ENCODE measurements at places on chromosomes 7 and 10.

DNA sequence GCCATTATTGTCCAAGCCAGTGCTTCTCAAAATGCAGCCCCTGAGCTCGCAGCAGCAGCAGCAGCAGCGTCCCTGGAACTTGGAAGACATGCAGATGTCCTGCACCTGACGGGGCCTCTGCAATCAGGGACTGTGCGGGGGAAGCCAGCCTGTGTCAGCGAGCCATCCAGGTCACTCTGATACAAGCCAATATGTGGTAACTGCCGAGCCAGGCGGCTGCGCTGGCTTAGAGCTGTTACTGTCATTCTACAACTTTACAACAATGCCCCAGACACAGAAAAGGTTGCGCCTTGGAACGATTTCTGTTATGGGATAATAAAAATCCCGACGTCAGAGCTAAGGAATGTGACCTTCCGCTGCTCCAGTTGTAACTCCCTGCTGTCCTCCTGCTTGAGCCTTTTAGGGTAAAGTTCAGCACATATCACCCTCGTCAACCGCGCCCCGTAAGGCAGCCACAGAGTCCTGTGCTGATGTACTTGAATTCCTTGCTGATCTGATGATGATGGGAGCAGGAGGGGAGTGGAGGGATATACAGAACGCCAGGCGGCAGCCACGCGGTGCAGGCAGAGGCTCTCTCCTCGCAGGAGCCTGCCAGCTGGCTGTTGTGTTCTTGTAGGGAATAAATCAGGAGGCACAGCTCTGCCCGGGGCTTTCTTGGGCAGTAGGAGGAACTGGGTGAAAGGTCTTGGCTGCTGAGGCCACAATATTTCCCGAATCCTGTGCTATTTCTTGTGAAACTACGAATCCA lies 20.0 kb upstream of the CRYGN start:
- DNase-seq = no peak

GRCh38 chr7:79377097-79377496 lies 76.4 kb downstream of the MAGI2 start:
- DNase-seq = no peak

- no peak for DNase-seq
Measured at GRCh38 chr7:151454305-151454704, 14.4 kb upstream of the CRYGN start.

DNA sequence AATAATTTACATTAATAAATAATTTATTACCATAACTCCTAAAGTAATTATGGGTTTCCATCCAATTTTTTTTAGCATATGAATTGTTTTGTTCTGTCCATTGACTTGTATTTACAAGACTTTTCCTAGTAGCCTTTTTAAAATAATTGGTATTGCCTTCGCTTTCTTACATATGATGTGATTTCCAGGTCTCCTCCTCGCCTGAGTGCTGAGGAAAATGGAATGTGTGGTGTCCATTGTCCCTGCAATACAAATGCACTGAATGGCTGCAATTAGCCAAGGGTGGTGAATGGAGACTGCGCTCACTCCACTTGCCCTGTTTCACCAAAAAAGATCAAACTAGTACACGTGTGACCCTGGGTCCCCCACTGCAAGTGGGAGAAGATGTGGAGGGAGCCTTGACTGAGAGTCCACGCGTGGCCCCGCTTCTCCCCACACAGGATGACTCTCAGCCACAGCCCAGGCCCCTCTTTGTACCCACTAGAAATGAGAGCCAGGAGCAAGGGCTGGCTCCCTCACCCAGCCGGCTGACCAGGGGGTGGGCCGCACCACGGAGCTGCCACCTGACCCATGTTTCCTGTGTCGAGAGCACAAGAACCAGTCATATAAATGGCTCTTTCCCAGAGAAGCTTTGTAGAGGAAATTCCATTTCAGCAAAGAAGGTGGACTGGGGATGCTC lies 52.6 kb downstream of the FAM53B start:
- DNase-seq = no peak

- no peak for DNase-seq
Measured at GRCh38 chr10:124079864-124080263, 13.5 kb downstream of the CHST15 start.

DNA sequence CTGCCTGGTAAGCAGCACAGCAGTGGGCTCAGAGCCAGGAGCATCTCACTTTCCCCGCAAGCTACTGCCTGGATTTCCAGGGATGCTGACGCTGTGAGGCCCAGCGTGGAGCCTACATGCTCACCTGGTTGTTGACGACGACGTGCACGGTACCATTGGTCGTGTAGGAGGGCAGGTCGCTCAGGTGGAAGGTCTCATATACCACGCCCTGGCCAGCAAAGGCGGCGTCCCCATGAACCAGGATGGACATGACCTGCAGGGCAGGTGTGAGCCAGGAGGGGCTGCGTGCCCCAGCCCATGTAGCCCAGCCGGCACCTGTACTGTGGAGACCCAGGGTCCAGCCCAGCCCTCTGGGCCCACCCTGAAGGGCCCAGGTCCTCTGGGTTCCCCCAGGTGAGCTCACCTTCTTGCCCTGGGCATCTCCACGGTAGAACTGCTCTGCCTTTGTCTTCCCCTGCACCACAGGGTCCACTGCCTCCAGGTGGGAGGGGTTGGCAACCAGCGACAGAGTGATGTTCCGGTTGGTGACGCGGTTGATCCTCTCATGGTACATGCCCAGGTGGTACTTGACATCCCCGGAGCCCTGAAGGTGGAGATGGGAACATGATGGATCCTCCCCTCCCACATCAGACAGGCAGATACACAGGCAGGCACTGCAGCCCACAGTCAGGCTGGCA lies 15.4 kb downstream of the OGDHL start:
- no peak for DNase-seq

DNA sequence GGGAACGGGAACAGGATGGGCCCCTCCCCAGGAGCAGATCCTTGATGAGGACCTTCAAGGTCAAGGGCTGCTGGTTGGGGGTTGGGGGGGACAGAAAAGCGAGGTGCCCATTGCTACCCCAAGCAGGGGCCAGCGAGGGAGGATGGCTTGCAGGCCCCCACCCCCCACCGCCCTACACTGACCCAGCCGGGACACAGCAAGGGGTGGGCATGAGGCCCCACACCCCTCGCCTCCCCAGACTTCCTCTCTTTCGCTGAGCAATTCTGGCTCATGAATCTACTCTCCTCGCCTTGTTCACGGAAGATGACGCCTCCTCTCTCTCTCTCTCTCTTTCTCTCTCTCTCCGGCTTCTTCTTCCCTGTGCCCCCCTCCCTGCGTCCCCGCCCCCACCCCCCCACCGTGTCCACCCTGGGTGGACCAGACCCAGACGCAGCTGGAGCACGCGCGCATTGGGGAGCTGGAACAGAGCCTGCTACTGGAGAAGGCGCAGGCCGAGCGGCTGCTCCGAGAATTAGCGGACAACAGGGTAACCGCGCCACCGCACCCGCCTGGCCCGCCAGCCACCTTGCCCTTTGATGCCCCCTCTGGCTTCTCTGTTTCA lies 81.1 kb upstream of the GTF2IRD1 start:
- no peak for DNase-seq

DNA sequence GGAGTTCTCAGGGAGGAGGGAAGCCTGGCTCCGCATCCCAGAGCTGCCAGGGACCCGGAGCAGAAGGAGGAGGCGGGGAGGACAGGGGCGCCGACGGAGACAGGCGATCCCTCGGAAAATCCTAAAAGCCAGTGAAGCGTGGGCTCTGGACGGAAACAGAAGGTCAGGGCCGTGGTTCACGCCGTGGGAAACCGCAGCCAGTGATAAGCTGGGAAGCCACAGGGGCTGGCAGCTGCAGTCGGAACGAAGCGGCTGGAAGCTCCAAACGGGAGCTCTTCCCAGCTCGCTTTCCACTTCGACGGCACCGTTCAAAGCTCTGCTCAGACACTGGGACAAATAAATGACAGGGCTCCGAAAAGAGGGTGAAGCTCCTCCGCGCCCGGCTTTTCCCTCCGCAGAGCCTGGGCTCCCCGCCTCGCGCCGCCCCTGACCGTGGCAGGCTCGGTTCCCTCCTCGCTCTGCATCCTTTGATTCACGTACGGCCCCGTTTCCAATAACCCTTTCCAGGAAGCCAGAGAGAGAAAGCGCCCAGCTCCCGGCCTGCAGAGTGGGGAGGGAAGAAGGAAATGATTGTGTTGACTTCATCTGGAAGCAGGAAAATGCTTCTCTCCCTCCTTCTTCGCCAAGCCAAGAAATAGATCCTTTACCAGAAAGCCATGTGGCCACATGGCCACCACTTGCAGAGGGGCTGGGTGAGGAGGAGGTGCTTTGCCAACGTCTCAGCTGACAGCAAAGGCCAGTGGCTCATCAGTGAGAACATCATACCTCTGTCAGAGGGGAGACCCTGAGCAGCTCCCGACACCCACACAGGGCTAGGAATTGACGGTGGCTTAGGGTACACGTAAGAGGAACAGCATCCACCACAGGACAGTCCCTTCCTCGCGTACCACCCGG lies 57.4 kb downstream of the ADRB1 start:
- DNase-seq = no peak

DNA sequence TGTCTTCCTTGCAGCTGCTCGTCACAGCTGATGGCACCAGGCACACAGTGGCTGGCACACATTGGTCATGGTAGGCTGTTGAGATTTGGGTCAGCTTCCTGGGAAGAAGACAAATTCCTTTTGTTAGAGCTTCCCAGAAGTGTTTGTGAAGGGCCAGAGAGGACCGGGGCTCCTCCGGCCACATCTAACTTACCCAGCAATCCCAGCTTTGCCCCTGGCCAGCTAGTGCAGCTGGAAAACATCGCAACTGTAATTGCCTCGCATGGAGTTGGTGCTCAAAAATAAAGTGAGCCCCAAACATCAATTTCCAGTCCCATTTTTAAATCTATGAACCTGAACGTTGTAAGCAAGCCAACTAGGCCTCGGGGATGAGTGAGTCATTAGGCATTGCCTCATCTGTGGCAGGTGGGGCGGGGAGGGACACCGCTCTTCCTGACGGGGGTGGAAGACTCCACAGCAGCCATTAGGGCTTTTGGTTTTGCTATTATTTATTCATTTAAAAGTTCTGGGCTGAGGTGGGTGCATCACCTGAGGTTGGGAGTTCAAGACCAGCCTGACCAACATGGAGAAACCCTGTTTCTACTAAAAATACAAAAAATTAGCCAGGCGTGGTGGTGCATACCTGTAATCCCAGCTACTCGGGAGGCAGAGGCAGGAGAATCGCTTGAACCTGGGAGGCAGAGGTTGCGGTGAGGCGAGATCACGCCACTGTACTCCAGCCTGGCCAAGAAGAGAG lies 12.4 kb downstream of the CPA5 start:
- DNase-seq = no peak

- DNase-seq = no peak
Measured at GRCh38 chr10:52210161-52210560, 103.9 kb upstream of the DKK1 start.

GRCh38 chr10:102140913-102141540 lies 8.2 kb downstream of the PPRC1 start:
- no peak for DNase-seq

DNA sequence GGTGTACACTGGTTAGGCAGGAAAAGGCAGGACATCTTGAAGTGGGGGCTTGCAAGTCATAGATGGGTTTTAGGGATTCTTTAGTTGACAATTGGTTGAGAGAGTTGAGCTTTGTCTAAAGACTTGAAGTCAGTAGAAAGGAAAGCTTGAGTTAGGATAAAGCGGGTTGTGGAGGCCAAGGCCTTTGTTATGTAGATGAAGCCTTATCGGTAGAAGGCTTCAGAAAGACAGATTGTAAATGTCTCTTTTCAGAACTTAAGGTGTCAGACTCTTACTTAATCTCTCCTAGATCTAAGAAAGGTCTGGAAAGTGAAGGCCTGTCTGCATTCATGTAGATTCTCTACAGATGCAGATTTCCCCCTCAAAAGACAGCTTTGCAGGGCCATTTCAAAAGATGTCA lies 177.4 kb downstream of the HECW1 start:
- DNase-seq = no peak
